ENCODE measurements at places on chromosomes 3 and 15. TPM values are rescaled to one million over a fixed set of nuclear protein-coding genes. Genes with fewer than 3 reads are reported as not detected.

Gene CHRNA7
- polyA plus RNA-seq: 10.1 TPM

GRCh38 chr3:98282205-98282604 lies at the start of gene OR5H2:
Gene OR5H2 (plus strand): TSS chr3:98282505. CDS start chr3:98282903, 398 bp downstream.
- no peak for DNase-seq

DNA sequence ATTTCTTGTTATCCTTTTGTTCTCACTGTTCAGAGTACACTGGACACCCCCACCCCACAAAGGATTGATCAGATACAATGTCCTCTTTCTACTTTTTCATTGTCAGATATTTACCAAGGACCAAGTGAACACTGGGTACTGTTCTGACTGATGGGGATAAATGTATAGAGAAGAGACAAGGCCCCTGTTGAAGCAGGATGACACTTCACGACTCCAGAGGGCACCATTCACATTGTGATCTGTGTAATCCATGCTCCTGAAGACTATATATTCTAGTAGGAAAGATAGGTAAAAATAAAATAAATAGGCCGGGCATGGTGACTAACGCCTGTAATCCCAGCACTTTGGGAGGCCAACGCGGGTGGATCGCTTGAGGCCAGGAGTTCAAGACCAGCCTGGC lies 7.2 kb upstream of the CRYGS start:
- DNase-seq: peak; percentile 9

DNA sequence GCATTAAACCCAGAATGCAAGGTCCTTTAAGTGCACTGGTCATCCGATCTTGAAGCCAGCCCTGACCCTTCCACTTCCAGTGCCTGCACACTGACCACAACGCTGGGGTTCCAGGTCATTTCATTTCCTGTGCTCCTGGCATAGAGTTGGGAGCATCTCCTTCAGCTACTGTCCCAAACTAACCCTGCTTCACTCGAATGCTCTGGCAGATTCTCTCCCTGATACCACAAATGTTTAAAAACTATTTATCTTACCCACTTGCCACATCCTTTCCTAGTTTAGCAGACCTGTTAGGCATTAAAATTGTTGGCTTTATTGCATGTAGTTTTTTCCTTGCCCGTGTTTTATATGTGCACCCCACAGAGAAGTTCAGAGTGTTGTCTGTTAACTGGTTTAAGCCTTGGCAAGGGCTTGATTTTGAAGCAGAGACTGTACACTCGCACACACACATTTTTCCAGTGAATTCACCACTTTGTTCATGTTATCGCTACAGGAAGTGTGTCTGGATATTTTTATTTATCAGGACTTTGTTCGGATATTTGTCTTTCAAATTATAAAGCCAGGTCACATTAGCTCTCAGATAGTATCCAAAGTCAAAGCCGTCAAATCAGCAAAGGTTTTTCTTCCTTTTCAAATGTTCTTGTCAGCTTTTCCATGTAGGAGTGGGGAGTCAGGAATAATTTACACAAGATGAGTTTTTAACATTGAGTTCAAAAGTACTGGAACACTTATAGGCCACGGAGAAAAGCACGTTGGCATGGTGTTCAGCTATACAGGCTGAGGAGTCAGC lies 77.3 kb downstream of the ABI3BP start:
- no peak for DNase-seq

Gene SUSD5
- 0.21 TPM for polyA plus RNA-seq

Gene FILIP1L
- 18.1 TPM for polyA plus RNA-seq

- no peak for DNase-seq
Measured at GRCh38 chr3:64319391-64319790, 94.1 kb upstream of the PRICKLE2 start.

Gene MAPKBP1
- 21.1 TPM for polyA plus RNA-seq

Gene GRAMD2A
- 1.4 TPM for polyA plus RNA-seq
